ENCODE measurements at places on chromosomes 2 and 18. TPM values are rescaled to one million over a fixed set of nuclear protein-coding genes. Genes with fewer than 3 reads are reported as not detected.

GRCh38 chr2:127829845-127830246, 18.9 kb upstream of the WDR33 start:
- no peak overlapping the region for H3K4me3 ChIP-seq
- DNase-seq = no peak
- H3K4me1 ChIP-seq = no peaks in the 10 kb centered on the region
- H3K27ac ChIP-seq = no peak overlapping the region
- H3K27me3 ChIP-seq = no peaks in the 10 kb centered on the region

DNA sequence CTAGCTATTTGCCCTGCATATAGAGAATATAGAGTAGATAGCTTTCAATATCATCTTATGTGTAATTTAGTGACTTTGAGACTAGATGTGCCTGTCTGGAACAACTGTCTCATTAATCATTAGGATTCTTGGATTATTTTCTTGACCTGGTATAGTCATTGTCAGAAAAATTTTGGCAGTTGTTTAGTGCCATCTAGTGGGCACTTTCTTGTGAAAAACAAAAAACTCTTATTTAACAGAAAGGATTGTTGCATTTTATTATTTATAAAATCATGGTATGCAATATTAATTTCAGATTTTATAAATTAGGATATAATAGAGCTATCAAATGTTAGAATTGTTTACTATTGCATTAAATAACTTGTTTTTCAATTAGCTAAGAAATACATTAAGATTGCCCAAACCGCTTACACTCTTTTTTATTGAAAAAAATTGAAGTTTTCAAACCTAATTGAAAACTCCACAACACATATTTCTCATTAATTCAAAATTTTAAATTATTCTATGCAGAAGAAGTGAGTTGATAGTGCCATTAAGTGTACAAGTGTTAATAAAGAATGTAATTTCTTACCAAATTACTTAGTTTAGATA, 80.3 kb downstream of the DYNAP start:
- H3K27ac ChIP-seq = no peak overlapping the region
- no peaks in the 10 kb centered on the region for H3K27me3 ChIP-seq
- H3K36me3 ChIP-seq = no peaks in the 10 kb centered on the region
- no peak overlapping the region for H3K4me3 ChIP-seq
- DNase-seq = no peak

DNA sequence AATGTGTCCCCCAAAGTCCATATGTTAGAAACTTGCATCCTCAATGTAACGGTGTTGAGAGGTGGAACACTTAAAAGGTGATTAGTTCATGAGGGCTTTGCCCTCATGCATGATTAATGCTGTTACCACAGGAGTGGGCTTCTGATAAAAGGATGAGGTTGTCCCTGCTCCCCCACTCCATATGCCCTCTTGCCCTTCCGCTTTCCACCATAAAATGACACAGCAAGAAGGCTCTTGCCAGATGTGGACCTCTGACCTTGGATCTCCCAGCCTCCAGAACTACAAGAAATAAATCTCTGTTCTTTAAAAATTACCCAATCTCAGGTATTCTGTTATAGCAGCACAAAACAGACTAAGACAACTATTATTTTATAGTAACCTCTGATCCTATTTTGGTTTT, 412.1 kb downstream of the NBAS start:
- no peak overlapping the region for H3K4me3 ChIP-seq
- no peaks in the 10 kb centered on the region for H3K27me3 ChIP-seq
- no peaks in the 10 kb centered on the region for H3K36me3 ChIP-seq

GRCh38 chr2:216519154-216519762, 20.6 kb downstream of the RPL37A start:
- H3K36me3 ChIP-seq = no peaks in the 10 kb centered on the region
- peak; percentile 86 for DNase-seq
- H3K27ac ChIP-seq = no peak overlapping the region

DNA sequence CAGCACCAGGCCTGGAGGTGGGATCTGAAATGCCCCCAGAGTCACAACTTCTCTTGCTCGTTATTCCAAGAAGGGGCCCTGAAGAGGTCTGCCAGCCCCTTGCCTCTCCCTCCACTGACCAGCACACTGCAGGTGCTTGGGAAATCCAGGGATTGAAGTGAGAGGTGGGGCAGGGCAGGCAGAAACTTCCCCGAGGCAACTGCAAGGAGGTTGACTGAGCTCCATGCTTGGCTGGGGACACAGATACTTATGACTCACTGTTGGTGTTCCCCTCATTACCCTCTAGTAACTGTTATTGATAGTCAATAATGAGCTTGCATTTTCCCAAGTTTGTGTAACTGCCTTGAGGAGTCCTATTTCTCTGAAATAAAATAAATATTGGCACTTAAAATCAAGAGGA, 47.5 kb downstream of the MARCO start:
- no peak overlapping the region for H3K27ac ChIP-seq
- DNase-seq = no peak
- no peaks in the 10 kb centered on the region for H3K27me3 ChIP-seq
- no peaks in the 10 kb centered on the region for H3K4me1 ChIP-seq
- no peak overlapping the region for H3K4me3 ChIP-seq
- H3K36me3 ChIP-seq = no peaks in the 10 kb centered on the region

DNA sequence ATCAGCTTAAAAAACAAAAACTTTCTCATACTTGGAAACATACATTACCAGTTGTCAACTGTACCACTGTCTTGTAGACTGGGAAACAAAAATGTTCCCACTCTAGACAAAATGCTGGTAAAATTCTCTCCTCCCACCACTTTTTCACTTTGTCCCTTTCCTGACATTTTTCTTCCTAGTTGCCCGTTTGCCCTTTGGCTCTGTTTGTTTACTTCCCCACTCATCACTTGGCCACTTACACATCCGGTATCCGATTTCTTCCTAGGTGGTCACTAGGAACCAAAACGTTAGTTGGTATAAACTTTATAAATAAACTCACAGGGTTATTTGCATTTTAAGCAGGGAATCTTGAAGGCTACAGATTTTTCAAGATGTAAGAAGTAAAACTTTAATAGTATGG, 84.9 kb downstream of the METTL4 start:
- H3K4me1 ChIP-seq = no peaks in the 10 kb centered on the region
- H3K27ac ChIP-seq = no peak overlapping the region
- no peaks in the 10 kb centered on the region for H3K27me3 ChIP-seq
- DNase-seq = no peak
- no peaks in the 10 kb centered on the region for H3K36me3 ChIP-seq
- no peak overlapping the region for H3K4me3 ChIP-seq

GRCh38 chr2:10400978-10401951, 46.9 kb downstream of the ODC1 start:
- H3K36me3 ChIP-seq = no peaks in the 10 kb centered on the region
- H3K4me1 ChIP-seq = peaks cover 88% of the 10 kb centered on the region
- H3K4me3 ChIP-seq = no peak overlapping the region
- H3K27ac ChIP-seq = peak overlapping the region; percentile 64
- H3K27me3 ChIP-seq = no peaks in the 10 kb centered on the region

Gene PDE1A
- 27.2 TPM for total RNA-seq

Gene DSG1
- total RNA-seq = 0.76 TPM

All from heart right ventricle (tissue), 16 donors.